ENCODE measurements at places on chromosomes 6 and 20.

DNA sequence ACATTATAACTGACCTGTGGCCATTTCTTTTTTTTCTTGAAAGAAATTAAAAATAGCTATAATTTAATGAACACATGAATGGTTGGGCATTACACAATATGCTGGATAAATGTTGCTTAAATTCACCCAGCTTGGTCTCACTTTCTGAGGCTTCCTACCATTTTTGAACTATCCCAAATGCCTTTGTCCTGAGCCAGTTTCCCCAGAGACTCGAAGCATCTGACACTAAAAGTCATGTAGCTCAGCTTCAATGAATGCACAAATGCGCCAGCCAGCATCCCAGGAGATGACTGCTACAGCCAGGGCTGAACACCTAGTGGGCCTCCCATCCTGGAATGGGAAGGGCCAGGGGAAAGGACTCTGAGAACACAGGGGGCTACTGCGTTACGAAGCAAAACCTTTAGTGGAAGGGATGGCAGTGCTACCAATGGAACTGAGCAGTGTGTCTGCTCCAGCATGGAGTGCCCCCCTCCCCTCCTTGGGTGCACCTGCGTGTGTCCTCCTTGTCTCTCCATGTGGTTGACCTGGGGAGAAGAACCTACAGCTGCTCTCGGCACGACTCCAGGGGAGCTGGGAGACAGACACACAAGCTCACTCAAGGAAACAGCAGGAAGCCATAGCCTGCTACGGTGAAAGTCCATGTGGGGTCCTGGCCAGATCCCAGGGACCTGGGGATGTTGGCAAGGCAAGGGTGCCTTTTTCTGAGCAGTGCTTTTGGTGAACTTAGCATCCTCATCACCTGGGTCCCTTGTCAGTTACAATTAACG, 60.9 kb downstream of the IRF4 start:
- no peaks in the 10 kb centered on the region for H3K36me3 ChIP-seq
- H3K27me3 ChIP-seq, result no peaks in the 10 kb centered on the region
- H3K4me1 ChIP-seq, result no peaks in the 10 kb centered on the region

- no peaks in the 10 kb centered on the region for H3K4me1 ChIP-seq
- no peaks in the 10 kb centered on the region for H3K36me3 ChIP-seq
- no peak for DNase-seq
- no peaks in the 10 kb centered on the region for H3K27me3 ChIP-seq
These were observed 36.2 kb downstream of the TGM3 start for GRCh38 chr20:2331901-2332565.

GRCh38 chr20:25707695-25708094, 11.0 kb upstream of the ZNF337 start:
- no peak overlapping the region for H3K4me3 ChIP-seq
- no peaks in the 10 kb centered on the region for H3K36me3 ChIP-seq
- no peak overlapping the region for H3K27ac ChIP-seq
- H3K4me1 ChIP-seq, result no peaks in the 10 kb centered on the region
- no peak for DNase-seq

GRCh38 chr20:44584162-44584561, 1.8 kb downstream of the PKIG start:
- no peaks in the 10 kb centered on the region for H3K27me3 ChIP-seq
- H3K27ac ChIP-seq, result peak overlapping the region; percentile 90
- no peak for DNase-seq
- no peak overlapping the region for H3K4me3 ChIP-seq
- H3K36me3 ChIP-seq, result no peaks in the 10 kb centered on the region

DNA sequence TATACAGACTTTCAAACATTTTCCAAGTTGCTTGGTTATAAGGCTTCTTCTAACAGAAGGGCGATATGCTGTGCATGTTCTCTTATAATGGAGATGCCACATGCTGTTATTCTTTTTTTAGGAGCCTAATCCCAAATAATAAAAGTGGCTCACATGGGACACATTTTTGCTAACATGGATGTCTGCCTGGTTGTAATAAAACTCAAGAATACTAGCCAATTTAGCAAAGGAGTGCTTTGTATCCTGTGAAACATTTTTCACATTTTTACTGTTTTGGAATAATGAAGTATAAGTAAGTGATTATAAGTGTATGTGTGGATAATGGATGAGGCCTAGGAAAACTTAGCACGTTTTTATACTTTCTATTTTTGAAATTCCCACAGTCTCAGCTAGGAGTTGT, 312.2 kb downstream of the LAMA2 start:
- no peak for DNase-seq
- no peaks in the 10 kb centered on the region for H3K4me1 ChIP-seq
- no peak overlapping the region for H3K4me3 ChIP-seq
- H3K36me3 ChIP-seq, result no peaks in the 10 kb centered on the region
- H3K27me3 ChIP-seq, result no peaks in the 10 kb centered on the region

DNA sequence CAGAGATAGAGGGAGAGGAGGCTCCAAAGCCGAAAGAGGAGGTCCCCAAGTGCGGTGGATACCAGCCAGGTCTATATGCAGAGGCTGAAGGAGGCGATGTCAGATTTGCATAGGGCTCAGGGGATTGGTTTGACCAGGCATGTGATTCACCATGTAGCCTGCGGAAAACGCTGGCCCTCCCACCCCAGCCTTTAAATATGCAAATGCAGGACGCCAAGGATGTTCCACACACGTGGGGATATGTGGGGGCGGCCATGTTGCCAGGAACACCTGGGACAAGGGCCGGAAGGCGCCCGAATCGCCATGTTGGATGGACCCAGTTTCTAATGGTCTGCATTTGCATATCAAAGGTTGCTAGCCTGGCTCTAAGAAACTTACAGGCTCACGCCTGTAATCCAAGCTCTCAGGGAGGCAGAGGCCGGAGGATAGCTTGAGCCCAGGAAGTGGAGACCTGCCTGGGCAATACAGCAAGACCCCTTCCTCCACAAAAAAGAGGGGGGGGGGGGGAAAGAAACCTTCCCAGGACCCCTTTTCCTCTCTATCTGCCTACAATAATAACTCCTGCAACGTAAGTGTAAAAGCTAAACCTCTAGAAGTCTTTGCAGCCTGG, 110.5 kb downstream of the TULP4 start:
- DNase-seq, result no peak
- no peak overlapping the region for H3K4me3 ChIP-seq
- no peak overlapping the region for H3K27ac ChIP-seq
- no peaks in the 10 kb centered on the region for H3K4me1 ChIP-seq
- H3K36me3 ChIP-seq, result no peaks in the 10 kb centered on the region

- H3K36me3 ChIP-seq, result no peaks in the 10 kb centered on the region
- H3K27ac ChIP-seq, result no peak overlapping the region
- H3K27me3 ChIP-seq, result no peaks in the 10 kb centered on the region
- H3K4me1 ChIP-seq, result peaks cover 5% of the 10 kb centered on the region
- no peak for DNase-seq
- H3K4me3 ChIP-seq, result no peak overlapping the region
These were observed 177.3 kb downstream of the CDKAL1 start for GRCh38 chr6:20711518-20711917.

DNA sequence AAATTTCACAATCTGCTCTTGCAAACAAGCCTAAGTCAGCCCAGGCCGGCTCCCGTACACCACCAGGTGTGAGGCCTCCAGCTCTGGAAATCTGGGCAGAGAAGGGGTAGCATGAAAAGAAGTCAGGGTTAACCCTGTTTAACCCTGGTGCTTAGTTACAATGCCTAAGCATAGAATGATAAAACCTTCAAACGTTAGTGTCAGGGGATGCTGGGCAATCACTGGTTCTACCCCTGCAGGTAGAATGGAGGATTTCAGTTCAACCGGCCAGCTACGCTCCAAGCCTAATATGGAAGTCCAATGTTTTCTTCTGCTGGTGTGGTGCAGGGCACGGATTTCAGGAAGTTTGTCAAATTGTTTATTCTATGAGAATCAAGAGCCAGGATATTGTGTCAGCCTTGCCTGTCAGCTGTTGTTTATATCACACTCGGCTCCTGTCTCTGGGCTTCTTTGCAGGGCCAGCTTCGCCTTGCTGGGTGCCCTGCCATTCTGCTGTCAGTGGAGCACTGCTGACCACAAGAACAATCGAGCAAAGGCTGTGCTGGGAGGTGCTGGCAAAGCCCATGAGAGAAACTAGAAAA, 20.2 kb upstream of the CD93 start:
- H3K27me3 ChIP-seq, result no peaks in the 10 kb centered on the region
- no peak for DNase-seq
- H3K4me1 ChIP-seq, result peaks cover 8% of the 10 kb centered on the region
- H3K27ac ChIP-seq, result peak overlapping the region; percentile 85

DNA sequence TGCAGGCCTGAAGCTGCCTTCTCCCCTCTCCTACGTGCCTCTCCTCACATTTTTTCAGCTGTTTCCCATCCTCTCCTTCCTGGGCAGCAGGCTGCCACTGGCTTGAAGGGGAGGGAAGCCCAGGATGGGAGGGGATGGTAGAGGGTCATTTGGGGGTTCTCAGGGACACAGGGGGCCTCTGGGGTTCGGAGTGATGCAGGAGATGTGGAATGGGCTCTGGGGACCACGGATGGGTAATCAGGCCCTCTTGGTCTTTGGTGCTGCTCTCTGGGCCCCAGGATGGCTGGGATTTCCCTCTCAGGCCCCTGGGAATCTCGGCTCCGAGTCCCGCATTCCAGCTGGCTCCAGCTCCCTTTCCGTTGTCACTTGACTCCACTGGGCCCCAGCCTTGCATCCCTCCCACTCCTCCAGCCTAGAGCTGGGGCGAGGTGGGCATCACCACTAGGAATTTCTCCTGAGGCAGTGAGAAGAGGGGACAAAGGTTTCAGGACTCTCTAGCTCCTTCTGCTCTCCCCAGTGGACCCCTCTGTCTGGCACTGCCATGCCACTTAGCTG, 2.0 kb upstream of the DDR1 start:
- H3K4me3 ChIP-seq, result peak overlapping the region; percentile 60
- peak overlapping the region; percentile 77 for H3K27ac ChIP-seq
- no peak for DNase-seq
- no peaks in the 10 kb centered on the region for H3K36me3 ChIP-seq
